ENCODE measurements at places on chromosomes 4 and X. TPM values are rescaled to one million over a fixed set of nuclear protein-coding genes. Genes with fewer than 3 reads are reported as not detected.

Gene TREX2
- total RNA-seq = 1.7 TPM

Gene CXCL1
- 120 TPM for total RNA-seq

Gene ZNF518B
- total RNA-seq = 28.7 TPM

Gene GAGE12H
- total RNA-seq = not detected

Gene DMD
- total RNA-seq = 33.7 TPM

Gene KLHL13
- 10.6 TPM for total RNA-seq

Gene FAM156A
- total RNA-seq = 15.6 TPM

Data from smooth muscle cell of the pulmonary artery (primary cell).